ENCODE measurements at places on chromosomes 4 and X.

- DNase-seq: no peak
Measured at GRCh38 chr4:56241500-56241899, 145.8 kb downstream of the AASDH start.

GRCh38 chr4:3623106-3623505 lies 90.9 kb upstream of the LRPAP1 start:
- DNase-seq: no peak

DNA sequence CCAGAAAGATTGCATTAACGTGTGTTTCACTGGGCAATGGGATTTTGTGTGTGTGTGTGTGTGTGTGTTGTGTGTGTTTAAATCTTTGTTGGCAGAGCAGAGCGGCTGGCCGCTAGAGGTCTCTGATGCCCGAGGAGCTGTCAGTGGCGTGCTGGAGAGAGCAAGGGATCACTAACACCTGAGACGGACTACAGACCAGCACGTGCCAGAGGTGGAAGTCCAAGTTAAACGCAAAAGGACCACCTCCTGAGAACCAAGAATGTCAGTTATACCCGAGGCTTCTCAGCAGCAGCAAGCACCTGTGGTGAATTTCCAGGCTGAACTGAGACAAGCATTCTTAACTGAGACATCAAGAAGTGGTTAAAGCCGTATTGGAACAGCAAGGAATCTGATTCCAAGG lies 9.0 kb upstream of the SLC25A14 start:
- no peak for DNase-seq

DNA sequence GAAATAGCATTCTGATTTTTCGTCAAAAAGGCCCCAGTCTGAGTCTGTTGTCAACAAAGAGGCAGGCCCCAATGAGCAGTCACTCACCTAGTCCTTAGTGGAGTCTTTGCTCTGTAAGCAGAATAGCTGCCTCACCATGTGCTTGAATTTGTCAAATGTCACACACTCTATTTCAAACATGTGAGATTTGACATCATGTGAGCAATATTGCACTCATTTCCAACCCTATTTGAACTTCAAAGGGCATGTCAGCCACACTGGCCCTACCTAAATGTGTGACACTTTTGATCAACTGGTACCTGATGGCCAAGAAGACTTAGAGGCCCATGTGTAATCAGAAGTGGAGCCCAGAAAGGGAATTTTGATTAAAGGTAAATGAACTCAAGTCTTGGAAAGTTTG lies 59.4 kb upstream of the PLAC1 start:
- DNase-seq: no peak

DNA sequence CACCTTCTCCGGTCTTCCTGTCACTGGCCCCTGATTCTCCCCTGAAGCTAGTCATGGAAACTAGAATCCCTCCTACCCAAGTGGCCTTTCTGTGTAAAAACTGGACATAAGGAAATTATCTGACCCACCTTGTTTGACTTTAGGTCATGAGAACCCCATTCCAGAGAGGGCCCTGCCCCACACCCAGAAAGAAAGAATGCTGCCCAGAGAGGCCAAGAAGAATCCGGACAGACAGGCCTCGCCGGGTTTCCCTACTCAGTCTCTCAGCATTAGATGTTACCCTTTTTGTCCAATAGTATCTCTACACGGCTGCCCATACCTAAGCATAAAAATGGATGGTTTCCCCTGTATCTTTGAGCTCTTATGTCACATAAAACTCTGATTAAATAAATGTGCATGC lies 83.3 kb upstream of the HELT start:
- DNase-seq: no peak

GRCh38 chr4:37430718-37431416 lies 186.3 kb downstream of the NWD2 start:
- DNase-seq: no peak

DNA sequence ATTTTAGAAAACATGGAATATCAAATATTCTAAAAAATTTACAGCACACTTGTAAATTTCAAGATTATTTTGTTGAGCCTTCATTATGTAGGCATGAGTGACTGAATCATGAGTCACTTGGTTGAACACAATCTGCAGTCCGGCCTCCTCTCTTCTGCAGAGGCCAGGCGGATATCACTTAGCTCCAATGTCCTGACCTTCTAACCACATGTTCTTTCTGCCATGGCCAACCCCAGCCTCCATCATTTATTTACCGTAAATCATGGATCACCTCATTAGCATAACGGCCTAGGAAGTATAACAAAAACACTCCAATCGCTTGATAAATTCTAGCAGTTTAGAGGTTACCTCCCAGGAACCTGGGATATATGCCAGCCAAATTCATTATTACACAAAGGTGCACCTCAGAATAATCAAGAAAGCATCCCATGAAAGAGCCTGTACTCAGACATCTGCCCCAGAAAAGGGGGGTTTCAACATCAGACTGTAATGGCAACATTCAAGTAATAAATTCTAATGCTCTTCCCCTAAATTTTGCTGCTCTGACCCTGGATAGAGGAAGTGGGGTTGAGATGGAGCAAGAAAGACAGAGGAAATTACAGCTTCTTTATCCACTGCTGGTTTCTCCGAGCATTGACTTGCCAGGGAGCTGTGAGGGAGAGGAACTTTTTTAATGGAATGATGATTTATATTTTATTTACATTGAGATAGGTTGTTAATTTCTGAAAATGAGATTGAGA lies 2153.6 kb upstream of the AGA start:
- no peak for DNase-seq

DNA sequence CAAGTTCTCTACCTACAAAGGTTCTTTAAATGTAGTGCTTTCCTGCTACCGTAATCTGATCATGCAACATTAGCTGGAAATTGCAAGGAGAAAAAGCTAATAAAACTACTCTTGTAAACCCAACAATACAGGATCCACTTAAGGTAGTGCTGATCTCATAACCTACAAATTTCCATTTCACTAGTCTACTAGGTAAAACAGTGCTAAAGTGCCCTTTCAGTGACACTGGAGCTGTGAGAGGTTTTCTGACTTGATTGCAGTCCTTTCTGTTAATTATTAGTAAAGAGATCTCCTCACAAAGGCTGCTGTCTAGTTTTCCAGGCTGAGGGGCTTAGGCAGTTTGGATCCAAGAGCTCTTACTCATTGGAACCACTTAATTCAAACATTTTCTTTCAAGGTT lies 1118.7 kb downstream of the SH3BGRL start:
- DNase-seq: no peak

DNA sequence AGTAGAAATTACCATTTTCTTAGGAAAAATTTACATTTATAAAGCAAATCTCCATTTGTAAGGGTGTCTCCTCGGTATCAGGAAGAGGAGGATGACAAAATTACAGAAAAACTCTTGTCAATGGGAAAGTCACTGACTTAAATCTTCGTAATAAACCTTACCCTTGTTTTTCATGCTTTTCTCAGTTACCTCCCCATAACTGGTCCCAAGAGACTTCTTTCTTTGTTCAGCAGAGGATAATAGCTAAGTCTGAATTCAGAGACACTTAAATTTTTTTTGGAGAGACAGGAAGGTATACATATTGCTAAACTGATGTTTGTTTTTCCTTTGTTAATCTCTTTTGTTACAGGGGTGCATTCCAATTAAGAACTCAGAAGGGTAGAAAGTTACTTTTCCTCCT lies 125.5 kb upstream of the JADE1 start:
- DNase-seq: no peak

DNA sequence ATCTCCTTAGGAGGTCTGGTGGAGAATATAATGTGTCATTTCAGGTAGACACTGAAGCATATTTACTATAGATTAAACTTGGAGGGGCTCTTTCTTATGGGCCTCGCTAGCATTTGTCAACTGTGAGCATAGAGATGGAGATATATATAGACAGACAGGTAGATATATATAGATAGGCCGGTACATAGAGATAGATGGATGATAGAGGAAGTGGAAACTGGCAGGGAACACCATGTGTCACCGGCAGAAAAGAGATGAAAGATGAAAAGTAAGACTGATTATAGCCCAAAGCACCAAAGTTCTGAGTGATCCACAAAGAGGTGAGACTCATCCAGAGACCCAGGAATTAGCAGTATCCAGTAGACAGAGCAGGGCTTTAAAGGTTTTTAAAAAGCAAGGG lies 268.1 kb downstream of the FBXW7 start:
- DNase-seq: no peak

- DNase-seq: no peak
Measured at GRCh38 chr4:89788206-89789072, 48.5 kb downstream of the SNCA start.

GRCh38 chr4:156103311-156103710 lies 149.6 kb upstream of the CTSO start:
- DNase-seq: no peak

DNA sequence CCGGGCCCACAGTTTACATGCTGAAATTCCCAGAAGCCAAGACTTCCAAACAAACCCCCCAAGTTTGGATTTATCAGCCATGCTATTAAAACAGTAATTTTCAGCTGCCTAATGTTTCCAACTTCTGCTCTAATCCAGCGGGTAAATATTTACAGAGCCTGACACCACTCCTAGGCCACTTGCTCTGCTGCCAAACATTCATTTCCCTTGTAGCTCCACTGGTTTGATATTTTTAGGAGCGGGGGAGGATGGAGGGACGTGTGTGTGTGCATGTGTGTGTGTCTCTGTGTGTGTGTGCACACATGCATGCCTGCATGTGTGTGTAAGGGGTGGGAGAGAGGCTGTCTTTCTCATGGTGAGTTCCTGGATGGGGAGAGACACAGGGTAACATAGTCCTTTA lies 115.7 kb upstream of the PJA1 start:
- DNase-seq: no peak

DNA sequence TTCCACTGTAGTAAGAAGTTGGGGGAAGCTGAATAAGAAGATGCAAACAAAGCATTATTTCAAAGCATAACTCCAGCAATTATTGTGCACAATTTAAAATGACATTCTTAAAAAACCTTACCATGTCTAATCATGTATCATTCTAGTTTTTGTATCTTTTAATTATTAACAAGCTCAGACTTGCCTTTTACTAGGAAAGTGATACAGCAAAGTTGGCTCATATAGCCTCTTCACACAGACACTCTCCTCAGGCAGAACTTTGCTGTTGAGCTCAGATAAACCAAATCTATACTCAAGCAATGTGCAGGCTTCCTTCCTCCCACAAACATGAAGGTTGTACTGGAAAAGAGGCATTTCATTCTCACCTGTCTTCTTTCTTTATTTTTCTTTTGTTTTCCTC lies 358.7 kb upstream of the EMCN start:
- no peak for DNase-seq

DNA sequence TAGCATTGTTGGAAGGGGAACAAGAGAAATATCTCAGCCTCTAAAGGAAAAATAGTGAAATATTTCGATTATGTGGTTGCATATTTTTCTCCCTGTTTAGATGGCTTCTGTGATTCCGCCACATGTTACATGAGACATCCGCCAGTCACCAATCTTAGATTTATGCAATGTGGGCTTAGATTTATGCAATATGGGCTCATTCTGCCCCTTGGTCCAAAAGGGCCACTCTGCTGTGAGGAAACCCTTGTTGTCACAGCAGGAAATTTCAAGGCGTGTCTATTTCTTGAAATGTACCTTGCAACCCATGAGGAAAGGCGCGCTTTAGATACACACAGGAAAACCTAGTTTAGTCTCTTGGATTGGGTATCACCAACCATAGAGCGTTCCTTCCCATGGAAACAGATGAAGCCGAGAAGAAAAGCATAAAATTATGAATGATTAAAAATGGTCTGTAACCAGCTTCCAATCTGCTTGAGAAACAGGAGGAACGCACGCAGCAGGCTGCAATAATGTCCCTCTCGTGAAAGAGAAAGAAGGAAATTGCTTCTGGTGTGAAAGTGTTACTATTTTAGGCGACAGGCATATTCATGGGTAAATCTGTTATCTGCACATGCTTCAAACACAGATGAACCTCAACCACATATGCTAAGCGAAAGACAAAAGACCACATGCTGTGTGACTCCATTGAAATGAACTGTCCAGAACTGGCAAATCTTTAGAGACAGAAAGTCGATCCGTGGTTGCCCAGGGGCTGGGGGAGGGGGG lies 3.7 kb downstream of the RS1 start:
- no peak for DNase-seq

- no peak for DNase-seq
Measured at GRCh38 chrX:132590350-132591026, 101.7 kb upstream of the MBNL3 start.

DNA sequence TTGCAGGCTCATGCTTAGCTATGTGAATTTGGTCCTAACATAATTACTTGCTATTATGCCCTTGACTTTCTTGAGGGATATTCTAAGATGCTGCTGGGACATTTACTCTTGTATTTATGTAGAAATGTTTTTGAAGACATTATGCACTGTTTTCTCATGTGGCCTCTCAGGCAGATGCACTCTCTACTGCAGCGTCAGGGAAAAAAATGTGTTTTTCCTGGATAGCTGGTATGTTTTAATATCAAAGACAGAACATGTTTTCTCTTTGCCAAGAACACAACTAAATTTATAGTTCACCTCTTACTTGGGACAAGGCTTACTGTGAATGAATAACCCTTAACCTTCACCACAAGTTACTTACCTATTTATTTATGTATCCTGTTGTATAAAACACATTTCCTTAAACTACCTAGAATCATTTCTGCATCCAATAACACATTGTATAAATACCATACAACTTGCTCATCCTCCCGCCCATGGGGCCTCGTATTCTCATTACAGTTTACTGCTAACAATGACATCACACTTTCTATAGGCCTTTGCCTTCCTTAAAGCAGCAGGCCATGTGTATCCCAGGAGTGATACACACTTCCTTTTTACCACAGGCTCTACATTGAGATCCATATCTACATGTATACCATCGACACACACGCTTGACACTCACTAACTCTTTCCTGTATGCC lies 178.7 kb downstream of the SLIT2 start:
- DNase-seq: no peak

GRCh38 chr4:147355032-147355656 lies 125.8 kb upstream of the EDNRA start:
- DNase-seq: no peak

DNA sequence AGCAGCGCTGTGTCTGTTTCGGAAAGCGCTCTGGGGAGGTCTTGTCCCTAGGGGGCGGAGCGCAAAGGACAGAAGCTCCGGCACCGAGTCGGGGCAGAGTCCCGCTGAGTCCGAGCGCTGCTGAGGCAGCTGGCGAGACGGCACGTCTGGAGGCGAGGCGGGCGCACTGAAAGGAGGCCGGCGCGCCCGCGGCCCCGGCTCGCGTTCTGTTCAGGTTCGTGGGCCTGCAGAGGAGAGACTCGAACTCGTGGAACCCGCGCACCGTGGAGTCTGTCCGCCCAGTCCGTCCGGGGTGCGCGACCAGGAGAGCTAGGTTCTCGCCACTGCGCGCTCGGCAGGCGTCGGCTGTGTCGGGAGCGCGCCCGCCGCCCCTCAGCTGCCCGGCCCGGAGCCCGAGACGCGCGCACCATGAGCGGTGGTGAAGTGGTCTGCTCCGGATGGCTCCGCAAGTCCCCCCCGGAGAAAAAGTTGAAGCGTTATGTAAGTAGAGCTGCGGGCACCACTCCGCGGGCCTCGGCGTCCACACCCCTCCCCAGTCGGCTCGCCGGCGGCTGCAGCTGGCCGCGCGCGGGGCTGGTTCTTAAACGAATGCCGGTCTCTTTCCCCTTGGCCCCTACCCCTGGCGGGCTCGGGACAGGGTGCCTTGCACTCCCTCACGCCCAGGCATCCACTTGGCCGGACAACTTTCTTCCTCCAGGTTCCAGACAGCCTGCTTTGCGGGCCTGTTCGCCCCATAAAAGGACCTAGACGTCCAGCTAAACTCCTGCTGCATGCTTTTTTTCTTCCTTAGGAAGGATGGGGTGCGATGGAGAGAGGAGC lies at the start of gene GAB1:
GAB1 (plus strand) TSS at position 96 of the 819 bp plus-strand sequence; CDS start at position 409, 313 bp downstream.
- DNase-seq: peak; percentile 27

All from GM04503 (cell line).